ENCODE measurements at places on chromosomes 7 and 10.
A peak's percentile ranks its signal among the peaks of the same experiment; 100 is the strongest.

DNA sequence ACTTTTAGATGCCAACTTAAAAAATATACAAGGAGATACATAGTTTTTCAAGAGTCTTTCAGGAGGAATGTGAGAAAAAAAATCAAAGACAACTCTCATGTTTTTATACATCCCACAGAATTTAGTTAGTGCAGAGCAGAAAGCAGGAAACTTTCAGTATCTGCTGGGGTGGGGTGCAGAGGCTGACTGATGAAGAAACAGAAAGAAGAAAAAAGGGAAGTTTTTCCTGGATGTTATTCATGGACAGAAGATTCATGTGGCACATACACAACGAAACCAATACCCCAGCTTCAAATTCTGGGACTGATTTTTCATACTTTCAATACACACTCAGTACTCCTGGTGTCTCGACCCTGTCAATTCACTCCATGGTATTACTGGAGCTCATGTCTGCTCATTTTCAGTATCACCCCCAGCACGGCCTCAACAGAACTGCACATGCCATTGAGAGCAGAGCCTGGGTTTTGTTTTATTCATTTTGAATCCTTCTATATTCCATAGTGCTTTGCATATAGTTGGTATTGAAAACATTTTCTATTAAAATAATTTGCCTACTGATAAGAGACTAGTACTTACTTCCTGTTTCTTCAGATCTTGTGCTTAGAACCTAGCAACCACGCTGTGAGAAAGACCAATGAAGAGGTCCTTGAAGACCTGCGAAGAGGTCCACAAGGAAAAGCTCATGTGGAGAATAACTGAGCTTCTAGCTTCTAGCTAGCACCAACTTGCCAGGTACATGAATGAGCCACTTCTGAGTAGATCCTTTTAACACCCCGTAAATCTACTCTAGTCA lies 49.0 kb downstream of the NDUFB2 start:
- DNase-seq, result no peak

DNA sequence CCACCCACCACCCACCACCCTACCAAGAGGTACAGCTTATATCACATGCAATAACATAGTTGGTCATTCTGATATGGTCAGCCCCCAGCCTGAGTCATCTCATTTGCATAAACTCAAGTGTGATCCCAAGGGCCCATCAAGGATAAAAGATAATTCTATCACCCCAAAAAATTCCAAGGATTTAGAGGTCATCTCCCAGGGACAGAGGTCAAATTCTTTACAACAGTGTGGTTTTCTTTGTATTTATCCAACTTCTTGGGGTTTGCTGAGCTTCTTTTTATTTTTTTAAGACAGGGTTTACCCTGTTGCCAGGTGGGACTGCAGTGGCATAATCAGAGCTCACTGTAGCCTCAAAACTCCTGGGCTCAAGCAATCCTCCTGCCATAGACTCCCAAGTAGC lies 9.4 kb upstream of the GTPBP10 start:
- DNase-seq, result no peak

- DNase-seq, result no peak
Observed at GRCh38 chr10:80503584-80504157, 34.0 kb upstream of the SH2D4B start.

GRCh38 chr10:50619166-50619565 lies 4.6 kb downstream of the SGMS1 start:
- DNase-seq, result no peak

DNA sequence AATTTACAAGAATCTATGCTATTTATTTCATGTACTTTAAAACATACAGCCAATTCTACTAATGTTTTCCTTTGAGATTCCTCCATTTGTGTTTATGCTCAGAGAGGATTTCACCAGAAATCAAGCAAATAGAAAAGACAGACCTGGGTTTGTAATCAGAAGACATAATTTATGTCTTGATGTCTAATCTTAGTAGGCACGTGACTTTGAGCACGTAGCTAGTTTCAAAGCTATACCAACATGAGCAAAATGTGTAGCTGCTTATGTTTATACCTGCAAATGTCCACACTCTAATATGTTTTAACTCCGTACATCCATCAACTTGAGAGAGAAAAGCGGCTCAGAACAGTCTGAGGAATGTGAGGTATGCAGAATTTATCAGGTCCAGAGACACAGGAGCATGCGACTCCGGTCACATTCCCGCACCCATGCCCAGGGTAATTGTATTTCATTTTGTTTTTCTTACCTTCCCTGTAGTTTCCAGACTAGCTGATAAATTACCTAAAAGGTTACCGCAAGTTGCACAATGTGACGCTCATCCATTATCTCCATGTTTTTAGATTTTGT lies 40.0 kb downstream of the SVOPL start:
- no peak for DNase-seq

GRCh38 chr10:88992921-88993524 lies 2.4 kb downstream of the FAS start:
- no peak for DNase-seq

- DNase-seq, result no peak
Observed at GRCh38 chr7:98685541-98685940, 68.5 kb downstream of the NPTX2 start.

DNA sequence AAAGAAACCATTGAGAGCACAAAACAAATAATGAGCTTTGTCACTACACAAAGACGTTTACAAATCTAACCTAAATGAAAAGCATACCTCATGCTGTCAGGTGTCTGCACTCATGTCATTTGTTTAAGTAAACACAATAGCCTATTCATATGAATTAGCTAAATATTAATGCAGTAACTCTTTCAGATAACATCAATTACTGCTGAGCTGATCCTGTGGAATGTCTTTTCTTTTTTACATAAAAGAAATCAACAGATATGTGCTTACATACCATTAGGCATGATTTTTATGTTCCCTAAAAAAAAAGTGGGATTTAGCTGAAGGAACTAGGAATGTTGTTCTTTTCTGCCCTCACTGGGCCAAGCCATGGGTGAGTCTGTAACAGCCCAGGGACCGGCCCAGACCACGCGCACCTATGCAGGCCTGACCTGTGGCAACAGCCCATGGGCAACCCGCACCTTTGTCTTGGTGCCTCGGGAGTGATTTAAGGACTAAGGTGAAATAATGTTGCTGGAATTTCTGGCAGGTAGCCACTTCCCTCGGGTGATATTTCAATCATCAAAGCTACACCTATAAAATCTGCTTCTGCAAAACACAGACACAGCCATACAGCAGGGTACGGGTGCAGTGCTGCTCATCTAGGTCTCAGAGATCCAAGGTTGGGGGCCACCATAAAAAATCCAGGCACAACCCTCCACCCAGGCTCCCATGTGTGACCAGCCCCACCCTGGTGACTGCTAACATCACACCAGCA lies 44.6 kb downstream of the FGFR2 start:
- DNase-seq, result no peak

- DNase-seq, result no peak
Observed at GRCh38 chr7:1007901-1008300, 24.9 kb downstream of the CYP2W1 start.

GRCh38 chr7:434891-435629 lies 84.6 kb downstream of the PDGFA start:
- DNase-seq, result no peak

DNA sequence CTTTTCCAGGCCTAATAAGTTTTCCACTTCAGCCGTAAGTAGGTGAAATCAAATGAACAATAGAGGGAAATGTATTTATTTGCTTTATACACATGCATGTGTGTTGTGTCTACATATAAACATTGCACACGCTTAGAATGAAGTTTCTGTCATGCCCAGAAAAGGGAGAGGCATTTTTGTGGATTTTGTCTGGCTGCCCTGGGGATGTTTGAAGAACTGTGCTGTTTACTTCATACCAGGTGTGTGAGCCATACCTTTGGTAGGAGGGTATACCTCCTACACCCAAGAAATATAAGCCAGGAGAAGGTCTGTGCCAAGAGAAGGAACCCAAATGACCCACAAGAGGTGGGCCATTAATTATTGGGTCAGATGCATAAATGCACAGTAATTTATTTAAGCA lies 12.8 kb downstream of the GATAD1 start:
- no peak for DNase-seq

DNA sequence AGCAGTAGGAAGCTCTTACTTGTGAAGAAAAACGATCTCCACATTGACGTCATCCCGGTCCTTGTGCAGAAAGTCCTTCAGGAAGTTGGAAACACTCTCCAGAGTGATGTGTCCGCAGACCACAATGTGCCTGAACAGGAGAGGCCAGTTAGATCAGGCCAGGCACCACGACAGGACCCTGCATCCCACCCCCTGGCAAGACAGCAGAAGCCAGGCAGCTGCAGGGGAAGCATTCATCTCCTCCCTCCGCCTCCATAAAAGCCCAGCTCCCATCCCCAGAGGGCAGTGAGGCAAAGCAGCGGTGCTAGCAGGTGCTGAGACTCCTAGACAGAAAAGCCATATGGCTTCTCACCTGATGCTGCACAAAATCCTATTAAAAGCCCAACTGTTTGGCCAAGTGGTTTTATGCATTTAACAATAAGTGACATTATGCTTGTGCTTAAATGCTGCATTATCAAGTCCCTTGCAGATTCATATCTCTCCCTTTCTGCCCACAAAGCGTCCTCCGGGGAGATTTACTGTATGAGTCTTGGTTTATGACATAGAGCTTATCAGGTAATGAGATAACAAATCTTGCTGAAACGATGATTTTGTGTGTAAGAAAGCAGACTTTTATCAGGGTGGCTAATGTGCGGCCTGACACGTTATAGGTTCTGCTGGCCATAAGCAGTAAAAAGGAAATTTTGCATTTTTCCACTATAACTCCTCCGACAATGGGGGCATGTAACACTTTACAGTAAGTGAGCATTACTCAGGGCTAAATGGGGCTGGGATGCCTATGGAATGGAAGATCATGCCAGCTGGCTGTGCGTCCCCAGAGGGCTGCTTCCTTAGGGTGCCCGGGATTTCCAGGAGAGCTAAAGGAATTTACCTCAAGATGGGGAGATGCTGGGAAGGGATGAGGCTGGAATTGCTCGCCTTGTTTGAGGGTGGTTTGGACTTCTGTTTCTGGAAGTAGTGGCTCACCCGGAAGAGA lies 546.9 kb downstream of the KCNMA1 start:
- DNase-seq, result no peak

DNA sequence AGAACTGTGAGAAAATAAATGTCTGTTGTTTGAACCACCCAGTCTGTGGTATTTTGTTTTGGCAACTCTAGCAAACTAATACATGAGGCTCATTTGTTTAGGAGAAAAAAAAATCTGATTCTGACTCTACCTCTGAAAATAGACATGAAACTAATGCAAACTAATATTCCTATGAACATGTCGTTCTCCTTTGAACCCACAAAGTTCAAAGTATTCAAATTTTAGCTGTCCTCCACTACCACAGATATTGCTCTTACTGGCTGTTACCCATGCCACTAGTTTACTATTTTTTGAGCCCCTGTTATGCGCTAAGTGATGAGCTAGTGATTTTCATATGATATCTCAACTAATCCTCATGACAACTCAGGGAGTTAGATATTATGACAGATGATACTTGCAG lies 58.8 kb upstream of the ZNF804B start:
- no peak for DNase-seq

GRCh38 chr7:28410628-28411531 lies 1.4 kb upstream of the CREB5 start:
- DNase-seq, result peak; percentile 61

- peak; percentile 57 for DNase-seq
Observed at GRCh38 chr7:86904949-86905834, 154.3 kb downstream of the ELAPOR2 start.

DNA sequence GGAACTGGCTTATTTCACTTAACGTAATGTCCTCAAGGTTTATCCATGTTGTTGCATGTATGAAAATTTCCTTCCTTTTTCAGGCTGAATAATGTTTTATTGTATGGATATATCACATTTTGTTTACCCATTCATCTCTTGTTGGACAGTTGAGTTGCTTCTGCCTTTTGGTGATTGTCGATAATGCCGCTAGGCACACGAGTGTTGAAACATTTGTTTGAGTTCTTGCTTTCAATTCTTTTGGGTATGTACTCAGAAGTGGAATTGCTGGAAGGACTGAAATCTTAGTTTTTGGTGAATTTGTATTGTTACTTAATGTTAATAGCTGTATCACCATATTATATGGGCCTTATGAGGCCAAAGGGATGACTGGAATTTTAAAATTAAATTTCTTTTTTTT lies 23.6 kb downstream of the CCNY start:
- DNase-seq, result no peak

GRCh38 chr7:76002822-76003221 lies 8.4 kb upstream of the TMEM120A start:
- no peak for DNase-seq

DNA sequence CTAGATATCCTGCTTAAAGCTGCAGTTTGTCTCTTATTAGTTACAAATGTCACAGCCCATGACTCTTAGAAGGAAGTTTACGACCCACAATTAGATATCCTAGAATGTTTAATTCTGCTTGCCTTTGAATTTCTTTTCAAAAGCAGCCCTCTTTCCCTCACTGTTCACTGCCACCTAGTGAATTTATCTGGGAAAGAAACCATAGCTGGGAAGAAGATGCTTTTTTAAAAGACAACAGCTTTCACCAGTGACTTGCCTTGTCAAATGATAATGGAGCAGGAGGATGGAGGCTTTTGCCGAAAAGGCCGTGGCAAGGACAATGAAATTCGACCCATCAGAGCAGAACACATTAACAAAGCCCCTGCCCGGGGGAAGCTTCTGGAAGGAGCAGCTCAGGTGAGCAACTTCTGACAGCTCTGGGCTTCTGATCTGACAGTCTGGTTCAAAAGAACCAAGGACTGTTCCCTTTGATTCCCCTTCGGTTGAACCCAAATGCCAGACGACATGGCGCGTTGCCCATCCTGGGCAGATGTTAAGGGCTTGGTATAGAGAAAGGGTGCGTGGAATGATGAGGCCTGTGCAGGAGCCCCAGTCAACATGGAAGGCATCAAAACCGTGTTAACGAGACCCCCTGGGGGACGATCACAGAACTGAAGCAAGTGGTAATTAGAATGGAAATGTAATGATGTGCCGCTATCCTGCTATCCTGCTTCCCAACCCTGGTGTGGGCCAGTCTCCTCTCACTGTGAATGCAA lies 236.8 kb downstream of the FRMD4A start:
- DNase-seq, result peak; percentile 26

DNA sequence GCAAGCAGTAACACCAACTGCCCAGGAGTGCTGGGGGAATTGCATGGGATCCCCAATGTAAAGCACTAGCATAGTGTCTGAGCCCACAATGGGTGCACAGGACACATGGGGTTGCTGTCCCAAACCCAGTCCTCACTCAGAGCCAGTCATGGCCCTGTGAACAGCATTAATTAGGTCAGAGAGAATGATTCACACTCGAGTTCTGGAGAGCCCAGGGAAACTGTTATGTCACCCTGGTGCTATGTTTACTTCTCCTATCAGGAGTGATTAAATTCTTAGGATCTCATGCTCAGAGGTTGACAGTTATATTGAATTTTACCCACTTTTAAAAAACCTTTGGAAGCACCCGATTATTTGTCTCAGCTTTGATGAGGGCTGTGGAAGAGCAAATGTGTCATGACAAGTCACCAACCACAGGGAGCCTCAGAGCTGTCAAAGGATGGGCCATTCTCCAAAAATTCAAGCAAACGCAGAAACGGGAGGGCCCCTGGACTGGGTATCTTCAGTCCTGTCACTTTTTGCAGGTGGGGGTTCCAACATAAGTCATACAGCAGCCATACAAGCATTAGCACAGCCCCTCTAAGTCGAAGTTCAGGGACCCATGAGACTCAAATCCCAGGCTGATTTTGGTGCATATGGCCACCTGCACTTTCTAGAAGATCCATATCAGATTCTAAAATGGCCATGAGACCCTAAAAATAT lies 1.3 kb upstream of the RASSF4 start:
- DNase-seq, result no peak

All from SJCRH30 (cell line).